ENCODE measurements at places on chromosomes 12 and 14.

- no peak for DNase-seq
These were observed 19.4 kb downstream of the ADGRD1 start for GRCh38 chr12:130973109-130973508.

GRCh38 chr14:105914738-105915385 is 388.5 kb downstream of the TMEM121 start:
- DNase-seq: no peak

DNA sequence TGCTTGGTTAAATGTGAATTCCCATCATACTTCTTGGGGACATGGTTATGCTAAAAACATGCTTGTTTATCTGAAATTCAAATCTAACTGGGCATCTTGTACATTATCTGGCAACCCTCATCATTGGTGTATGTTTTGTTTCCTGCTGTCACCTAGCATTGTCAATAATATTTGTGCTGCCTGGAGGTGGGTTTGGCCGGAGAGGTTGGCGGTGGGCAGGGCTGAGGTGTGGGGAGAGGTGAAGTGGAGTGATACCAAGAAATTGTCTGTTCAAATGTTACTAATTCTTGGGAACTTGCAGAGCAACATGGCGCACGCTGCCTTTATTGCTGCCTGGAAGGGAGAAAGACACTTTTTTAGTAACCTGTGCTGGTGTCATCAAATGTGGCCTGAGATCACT is 280.5 kb downstream of the VRK1 start:
- no peak for DNase-seq

GRCh38 chr14:89180546-89180945 is 236.5 kb downstream of the FOXN3 start:
- DNase-seq: no peak

DNA sequence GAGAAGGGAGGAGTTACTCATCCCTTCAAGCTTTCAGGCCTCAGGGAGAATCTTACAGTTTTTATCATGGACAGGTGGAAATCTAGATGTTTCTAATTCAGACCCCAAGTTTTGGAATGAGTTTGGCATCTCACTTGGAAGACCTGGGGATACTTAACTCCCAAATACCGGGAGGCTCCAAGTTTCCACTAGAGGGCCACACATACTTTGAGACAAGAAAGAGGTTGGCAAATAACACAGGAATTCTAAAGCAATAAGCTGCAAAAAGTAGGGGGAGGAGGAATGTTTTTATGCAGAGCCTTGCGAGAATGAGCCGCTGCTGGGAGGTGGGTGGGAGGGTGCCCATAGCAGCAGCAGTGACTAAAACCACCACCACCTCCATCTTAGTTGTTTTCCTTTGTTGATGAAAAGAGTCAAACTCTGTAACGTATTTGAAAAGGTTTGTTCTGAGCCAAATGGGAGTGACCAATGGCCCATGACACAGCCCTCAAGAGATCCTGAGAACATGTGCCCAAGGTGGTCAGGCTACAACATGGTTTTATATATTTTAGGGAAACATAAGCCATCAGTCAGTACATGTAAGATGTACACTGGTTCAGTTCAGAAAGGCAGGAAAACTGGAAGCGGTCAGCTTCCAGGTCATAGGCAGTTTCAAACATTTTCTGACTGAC is 34.2 kb upstream of the RNASE1 start:
- no peak for DNase-seq

DNA sequence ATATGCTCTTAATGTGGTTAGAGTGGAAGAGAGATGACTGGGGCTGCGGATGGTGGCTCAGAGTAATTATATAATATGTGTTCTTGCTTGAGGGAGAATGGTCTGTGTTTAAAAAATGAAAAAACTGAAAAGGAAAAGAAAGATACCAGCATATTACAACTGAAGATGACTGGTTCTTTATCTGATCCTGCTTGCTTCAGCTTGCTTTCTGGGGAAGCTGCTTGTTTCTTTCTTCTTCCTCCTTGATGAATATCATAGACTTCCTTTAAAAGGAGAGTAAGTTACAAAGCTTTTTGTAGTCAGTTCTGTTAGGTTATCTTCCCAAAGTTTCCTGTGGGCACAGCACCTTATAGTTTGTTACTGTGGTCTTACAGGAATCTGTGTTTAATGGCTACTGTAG is 210.9 kb downstream of the ERC1 start:
- no peak for DNase-seq

DNA sequence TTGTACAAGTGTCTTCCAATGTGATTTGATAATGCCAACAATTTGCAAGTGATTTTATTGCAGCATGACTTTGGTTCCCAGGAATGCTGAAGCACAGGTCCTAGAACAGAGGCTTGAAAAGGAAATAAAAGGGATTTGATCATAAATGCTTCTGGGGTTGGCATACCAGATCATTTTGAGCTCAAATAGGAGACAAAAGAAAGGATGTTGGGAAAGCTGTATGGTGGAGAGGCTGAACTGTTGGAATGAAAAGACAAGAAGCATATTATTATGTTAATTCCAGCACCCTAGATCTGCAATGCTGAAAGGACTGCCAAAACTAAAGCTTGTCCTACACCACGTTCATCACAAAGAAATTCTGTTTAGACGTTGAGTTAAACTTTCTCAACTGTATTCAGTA is 143.1 kb downstream of the BICD1 start:
- DNase-seq: no peak

DNA sequence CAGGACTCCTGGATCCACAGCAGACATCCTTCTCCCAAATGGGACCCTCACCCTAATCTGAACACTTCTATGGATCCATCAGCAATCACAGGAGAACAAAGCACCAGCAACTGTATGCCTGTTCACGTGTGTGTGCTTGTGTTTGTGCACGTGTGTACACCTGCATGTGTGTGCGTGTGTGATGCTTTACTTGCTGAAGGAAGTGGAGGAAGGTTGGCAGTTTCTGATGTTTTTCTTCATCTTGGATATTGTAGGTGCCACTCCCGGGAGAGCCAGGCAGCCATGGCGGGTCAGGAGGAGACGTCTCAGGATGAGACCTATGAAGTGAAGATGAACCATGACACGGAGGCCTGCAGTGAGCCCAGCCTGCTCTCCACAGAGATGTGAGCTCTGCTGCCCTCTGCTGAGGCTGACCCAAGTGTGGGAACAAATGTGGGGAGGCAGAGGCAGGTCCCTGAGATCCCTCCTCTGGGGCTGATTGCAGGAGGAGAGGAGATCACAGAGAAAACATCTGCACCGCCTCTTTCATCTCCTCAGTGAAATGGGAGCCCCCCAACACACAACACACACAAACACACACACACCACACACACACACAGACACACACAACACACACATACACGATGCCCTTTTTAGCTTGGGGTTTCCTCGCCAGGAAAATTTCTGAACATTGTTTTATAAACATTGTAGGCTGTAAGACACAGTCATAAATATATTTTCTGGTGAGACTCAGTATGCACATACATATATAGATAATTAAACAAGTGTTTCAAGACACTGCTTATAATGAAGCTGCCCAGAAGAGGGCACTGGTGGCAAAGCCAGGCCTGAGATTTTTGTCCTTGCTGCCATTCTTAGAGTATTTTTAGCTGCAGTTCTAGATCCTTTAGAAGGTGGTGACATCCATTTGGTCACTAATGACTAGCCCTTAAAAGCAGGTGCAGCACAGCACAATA is 112.2 kb upstream of the FKBP4 start:
- no peak for DNase-seq

- DNase-seq: no peak
These were observed 1891.5 kb upstream of the SEL1L start for GRCh38 chr14:83425138-83425537.

- DNase-seq: no peak
These were observed 10.9 kb downstream of the EVL start for GRCh38 chr14:100076133-100076532.

DNA sequence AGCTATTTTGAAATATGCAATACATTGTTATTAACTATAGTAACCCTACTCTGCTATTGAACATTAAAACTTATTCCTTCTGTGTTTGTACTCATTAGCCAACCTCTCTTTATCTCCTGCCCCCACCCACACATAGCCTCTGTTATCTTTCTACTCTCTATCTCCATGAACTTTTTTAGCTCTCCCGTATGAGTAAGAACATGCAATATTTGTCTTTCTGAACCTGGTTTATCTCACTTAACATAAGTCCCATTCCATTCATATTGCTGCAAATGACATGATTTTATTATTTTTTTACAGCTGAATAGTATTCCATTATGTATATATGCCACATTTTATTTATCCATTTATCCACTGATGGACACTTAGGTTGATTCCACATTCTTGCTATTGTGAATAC is 79.0 kb upstream of the AMIGO2 start:
- DNase-seq: no peak

- DNase-seq: no peak
These were observed 406.3 kb downstream of the RPL10L start for GRCh38 chr14:46245276-46245675.

- DNase-seq: no peak
These were observed 10.0 kb downstream of the ART4 start for GRCh38 chr12:14833336-14833735.

GRCh38 chr12:92297932-92298696 is 152.5 kb upstream of the BTG1 start:
- no peak for DNase-seq

GRCh38 chr12:102958073-102958829 is 777 bp downstream of the ASCL1 start:
- DNase-seq: no peak

GRCh38 chr14:84482256-84483071 is 1047.5 kb upstream of the FLRT2 start:
- DNase-seq: no peak

- DNase-seq: no peak
These were observed 3.9 kb downstream of the KRT79 start for GRCh38 chr12:52829986-52830770.

DNA sequence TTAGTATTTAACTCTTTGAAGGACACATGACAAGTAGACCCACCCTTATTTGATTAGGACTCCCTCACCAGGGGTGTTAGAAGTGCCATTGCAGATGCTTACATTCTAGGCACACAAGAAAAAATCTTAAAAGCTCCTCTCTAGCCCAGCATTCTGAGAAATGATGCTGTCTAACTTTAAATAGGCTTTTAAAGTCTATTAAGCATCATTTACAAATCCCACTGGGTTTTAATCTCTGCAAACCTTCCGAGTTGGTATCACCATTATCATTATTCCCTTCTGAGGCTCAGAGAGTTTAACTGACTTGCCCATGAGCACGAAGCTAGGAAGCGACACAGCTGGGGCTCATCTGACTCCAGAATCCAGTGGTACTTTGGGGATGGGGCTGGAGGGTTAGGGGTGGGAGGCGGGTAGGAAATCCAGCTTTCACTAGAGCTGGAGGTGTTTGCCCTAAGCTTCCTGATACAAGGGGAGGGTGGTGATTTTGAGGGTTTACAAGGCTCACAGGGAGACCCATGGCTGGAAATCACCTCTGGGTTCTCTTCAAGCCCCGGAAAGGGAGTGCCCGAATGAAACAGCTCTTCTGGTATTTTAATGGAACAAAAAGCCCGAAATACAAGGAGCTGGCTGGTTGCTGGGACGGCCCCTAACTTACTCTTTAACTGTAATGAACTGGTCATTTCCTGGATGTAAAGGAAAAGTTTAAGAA is 109.2 kb upstream of the FUT8 start:
- DNase-seq: no peak

DNA sequence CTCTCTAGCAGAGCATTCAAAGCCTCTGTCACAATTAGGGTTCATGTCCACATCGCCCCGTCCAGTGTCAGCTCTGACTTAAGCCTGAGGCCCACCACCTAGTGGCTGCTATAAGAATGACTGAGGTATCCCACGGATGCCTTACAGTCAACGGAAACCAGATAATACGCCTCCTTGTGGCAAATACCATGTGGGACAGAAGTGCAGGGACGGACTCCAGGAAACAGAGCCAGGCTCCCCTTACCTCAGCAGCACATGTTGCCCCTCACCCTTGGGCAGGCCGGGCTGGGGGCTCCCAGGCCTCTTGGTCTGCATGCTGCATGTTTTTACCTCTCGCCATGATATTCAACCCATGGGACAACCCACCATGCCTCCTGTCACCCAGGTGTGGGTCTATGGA is 86.3 kb downstream of the VWF start:
- DNase-seq: no peak

DNA sequence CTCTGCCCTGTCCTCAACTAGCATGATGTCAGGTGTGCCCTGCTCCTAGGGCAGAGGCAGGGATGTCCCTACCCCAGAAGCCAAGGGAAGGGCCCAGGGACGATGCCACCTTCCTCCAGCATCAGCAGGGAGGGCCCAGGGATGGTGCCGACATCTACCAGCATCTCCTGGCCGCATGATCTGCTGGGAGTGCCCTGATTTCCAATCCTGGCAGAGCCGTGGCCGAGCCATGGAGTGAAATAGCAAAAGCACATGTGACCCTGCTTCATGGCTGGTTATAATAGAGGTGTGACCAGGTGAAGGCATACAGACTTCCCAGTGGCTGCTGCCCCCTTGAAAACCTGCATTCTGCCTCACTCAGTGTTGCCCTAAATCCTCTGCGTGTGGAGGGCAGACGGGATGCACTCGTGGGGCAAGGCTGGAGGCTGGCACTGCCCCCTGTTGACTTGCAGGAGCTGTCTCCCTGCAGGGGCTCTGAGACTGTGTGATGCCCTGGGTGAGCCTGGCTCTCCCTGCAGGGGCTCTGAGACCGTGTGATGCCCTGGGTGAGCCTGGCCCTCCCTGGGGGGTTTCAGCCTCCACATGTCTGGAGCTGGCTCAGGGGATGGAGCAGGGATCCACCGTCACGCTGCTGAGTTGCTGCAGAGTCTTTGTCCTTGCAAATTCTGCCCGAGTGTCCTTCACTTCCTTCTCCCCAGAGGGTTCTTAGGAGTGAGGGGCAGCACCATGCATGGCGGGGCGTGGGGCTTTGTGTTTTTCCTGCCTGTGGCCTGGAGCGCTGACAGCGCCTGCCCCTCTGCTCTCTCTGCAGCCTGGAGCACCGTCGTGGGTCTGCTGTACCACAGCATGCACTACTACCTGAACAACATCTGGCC is 51.7 kb downstream of the ADGRD1 start:
- DNase-seq: no peak

- DNase-seq: no peak
These were observed 618 bp upstream of the ANKRD52 start for GRCh38 chr12:56258820-56259183.

GRCh38 chr12:80087486-80088213 is 11.7 kb upstream of the OTOGL start:
- DNase-seq: no peak

GRCh38 chr12:43008953-43009845 is 419.7 kb upstream of the PRICKLE1 start:
- DNase-seq: no peak
